ENCODE measurements at places on chromosomes 1 and 21. TPM values are rescaled to one million over a fixed set of nuclear protein-coding genes. Genes with fewer than 3 reads are reported as not detected.

- H3K4me3 ChIP-seq: peak overlapping the region; percentile 54
- H3K4me1 ChIP-seq: peaks cover 54% of the 10 kb centered on the region
- no peak for DNase-seq
- peaks cover 37% of the 10 kb centered on the region for H3K27me3 ChIP-seq
Measured at GRCh38 chr1:61080413-61081143, 1.8 kb upstream of the NFIA start.

- H3K27me3 ChIP-seq: no peaks in the 10 kb centered on the region
- peaks cover 31% of the 10 kb centered on the region for H3K36me3 ChIP-seq
- DNase-seq: no peak
- H3K27ac ChIP-seq: no peak overlapping the region
Measured at GRCh38 chr1:179052776-179053175, 27.1 kb downstream of the FAM20B start.

Gene PTPRF
- 0.41 TPM for total RNA-seq

Gene APOBEC4
- total RNA-seq: not detected

DNA sequence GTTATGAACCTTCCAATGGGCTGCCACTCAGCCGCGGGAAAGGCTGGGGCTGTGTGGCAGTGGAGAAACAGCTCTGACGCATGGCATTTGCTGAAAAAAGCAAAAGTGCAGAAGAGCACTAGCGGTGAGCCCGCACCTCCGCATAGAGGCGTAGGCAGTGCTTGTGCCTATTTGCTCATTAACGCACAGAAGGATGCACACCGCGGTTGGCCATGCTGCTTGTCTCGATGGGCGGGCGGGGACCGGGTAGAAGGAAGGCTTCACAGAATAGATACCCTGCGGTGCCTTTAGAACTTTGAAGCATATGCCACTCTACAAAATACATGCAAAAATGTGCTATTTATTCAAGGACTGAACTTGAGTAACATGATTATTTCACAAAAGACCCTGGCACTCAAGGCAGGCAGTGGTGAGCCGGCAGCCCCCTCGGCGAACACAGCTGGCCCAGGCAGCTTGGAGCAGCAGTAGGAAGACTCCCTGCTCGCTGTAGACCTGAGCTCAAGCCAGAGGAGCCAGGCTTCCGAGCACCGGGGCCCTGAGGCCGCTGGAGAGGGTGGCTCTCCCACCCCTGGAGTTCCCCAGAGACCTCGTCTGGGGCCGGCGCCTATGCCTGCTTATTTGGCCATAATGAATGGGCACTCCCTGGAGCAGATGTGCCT, 71.5 kb downstream of the SIK1 start:
- no peaks in the 10 kb centered on the region for H3K27me3 ChIP-seq
- no peak overlapping the region for H3K4me3 ChIP-seq
- H3K4me1 ChIP-seq: peaks cover 35% of the 10 kb centered on the region
- H3K27ac ChIP-seq: no peak overlapping the region

Gene CHI3L1
- total RNA-seq: not detected

DNA sequence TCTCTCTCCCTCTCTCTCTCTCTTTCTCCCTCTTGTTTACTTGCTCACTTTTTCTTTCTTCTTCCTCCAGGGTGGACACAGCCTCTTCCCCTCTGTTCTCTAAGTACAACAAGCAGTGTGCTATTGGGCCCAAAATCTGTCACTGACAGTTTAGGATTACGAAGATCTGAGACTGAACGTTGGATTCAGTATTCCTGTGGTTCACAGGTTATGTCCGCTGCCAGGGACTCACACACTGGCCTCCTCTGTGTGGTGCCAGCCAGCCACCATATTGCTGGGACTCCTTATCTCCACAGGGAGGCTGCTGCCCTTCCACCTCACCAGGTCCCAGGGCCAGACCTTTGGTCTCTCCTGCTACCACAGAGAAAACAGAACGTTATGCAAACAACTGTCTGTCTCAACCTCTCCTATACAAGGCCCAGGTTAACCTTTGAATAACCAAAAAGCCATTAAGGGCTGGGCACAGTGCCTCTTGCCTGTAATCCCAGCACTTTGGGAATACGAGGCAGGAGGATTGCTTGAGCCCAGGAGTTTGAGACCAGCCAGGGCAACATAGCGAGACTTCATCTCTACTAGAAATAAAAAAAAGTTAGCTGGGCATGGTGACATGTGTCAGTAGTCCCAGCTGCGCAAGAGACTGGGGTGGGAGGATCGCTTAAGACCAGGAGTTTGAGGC, 171.9 kb upstream of the RAB4A start:
- H3K4me3 ChIP-seq: no peak overlapping the region
- no peaks in the 10 kb centered on the region for H3K27me3 ChIP-seq
- H3K36me3 ChIP-seq: no peaks in the 10 kb centered on the region
- no peak overlapping the region for H3K27ac ChIP-seq
- DNase-seq: no peak

DNA sequence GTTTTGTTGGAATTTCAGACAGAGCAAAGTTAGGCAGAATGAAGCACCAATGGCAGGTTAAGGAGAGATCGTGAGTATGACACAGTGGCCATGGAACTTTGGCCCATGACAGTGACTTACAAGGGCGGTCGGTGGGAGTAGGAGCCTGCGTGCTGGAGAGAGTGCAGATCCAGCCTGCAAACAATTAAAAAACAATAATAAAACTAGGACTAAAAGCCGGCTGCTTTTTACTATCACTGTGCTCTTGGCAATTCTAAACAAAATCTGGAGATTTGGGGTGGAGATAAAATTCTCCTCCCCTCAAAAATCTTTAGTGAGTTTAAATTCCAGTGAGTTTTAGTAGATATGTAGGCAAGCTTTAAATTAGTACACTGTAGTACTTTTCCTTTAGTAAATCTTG, 96.9 kb downstream of the DHRS3 start:
- H3K4me3 ChIP-seq: no peak overlapping the region
- H3K27me3 ChIP-seq: peaks cover 3% of the 10 kb centered on the region
- H3K27ac ChIP-seq: no peak overlapping the region
- DNase-seq: no peak
- H3K4me1 ChIP-seq: peaks cover 10% of the 10 kb centered on the region
- H3K36me3 ChIP-seq: peaks cover 8% of the 10 kb centered on the region

Gene RASAL2
- not detected for total RNA-seq

DNA sequence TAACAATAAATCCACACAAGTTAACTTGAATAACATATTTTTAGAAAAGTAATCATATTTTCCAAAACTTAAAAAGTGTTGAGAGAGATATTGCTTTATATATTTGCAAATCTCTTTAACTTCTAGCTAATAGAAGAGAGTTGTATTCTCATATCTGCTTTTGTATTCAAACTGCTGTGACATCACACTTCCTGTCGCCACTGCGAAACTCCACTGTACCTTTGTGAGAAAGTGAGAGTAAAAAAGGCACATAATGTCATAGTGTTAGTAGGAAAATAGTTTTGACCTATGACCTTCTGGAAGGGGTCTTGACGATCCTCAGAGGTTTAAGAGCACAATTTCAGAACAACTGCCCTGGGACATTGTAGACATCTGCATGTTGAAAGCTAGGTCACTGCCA, 21.6 kb downstream of the AK5 start:
- H3K4me3 ChIP-seq: no peak overlapping the region
- H3K36me3 ChIP-seq: no peaks in the 10 kb centered on the region
- H3K27me3 ChIP-seq: peaks cover 2% of the 10 kb centered on the region
- no peak overlapping the region for H3K27ac ChIP-seq
- no peaks in the 10 kb centered on the region for H3K4me1 ChIP-seq

- peak overlapping the region; percentile 11 for H3K4me3 ChIP-seq
- H3K36me3 ChIP-seq: peaks cover 5% of the 10 kb centered on the region
- H3K27me3 ChIP-seq: peaks cover 5% of the 10 kb centered on the region
Measured at GRCh38 chr1:230127105-230128054, 60.3 kb downstream of the GALNT2 start.

GRCh38 chr1:109787211-109787844, 23.6 kb upstream of the EPS8L3 start:
- H3K27me3 ChIP-seq: no peaks in the 10 kb centered on the region
- peaks cover 67% of the 10 kb centered on the region for H3K4me1 ChIP-seq
- DNase-seq: no peak
- H3K4me3 ChIP-seq: no peak overlapping the region
- peak overlapping the region; percentile 2 for H3K27ac ChIP-seq

DNA sequence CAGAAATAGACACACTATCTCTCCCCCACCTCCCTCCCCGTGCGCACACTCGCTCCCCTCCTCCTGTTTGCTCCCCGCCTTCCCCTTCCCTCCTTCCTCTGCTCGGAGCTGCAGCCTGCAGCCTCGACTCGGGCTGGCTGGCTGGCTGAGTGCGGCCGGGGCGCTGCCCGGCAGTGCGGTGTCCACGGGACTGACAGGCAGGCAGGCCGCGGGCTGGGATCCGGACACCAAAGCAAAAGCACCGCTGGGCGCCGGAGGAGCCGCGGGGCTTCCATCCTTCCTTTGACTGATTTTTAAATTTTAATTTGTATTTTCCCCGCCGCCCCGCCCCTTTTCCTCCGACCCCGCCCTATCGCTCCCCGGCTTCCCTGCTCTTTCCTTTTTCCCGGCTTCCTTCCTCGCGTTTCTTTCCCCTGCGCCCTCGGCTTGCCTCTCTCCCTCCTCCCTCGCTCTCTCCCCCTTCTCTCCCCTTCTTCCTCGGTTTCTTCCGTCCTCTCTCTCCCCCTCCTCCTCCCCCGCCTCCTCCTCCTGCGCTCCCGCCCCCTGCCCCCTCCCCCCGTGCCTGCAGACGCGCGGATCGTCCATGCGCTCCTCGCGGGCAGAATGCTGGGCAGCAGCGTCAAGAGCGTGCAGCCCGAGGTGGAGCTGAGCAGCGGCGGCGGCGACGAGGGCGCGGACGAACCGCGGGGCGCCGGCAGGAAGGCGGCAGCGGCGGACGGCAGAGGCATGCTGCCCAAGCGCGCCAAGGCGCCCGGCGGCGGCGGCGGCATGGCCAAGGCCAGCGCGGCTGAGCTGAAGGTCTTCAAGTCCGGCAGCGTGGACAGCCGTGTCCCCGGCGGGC, 109.4 kb downstream of the NAV1 start:
- no peak for DNase-seq
- no peaks in the 10 kb centered on the region for H3K4me1 ChIP-seq
- no peaks in the 10 kb centered on the region for H3K36me3 ChIP-seq
- no peak overlapping the region for H3K4me3 ChIP-seq
- H3K27me3 ChIP-seq: peaks cover 53% of the 10 kb centered on the region

Gene IVL
- total RNA-seq: not detected

Gene GPR61
- not detected for total RNA-seq
